ENCODE measurements at places on chromosomes 7 and 10. TPM values are rescaled to one million over a fixed set of nuclear protein-coding genes. Genes with fewer than 3 reads are reported as not detected.

- no peak for DNase-seq
Observed at GRCh38 chr10:96260014-96260413, 11.4 kb downstream of the BLNK start.

DNA sequence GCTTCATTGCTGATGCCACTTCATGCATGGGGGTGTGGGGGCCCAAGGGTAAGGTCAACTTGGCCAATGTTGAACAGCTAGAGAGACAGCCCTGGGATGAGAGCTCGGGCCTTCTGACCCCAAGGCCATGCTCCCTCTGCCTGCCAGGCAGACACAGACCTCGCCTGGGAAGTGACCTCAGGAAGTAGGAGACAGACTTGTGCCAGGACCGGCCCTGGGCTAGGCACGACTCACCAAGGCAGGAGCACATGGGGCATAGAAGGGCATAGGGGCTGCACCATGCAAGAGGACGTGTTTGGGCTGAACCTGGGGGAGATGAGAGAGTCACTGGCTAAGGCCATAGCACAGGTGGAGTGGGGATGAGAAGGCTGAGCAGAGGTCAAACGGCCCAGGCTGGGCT, 27.1 kb downstream of the ZCCHC24 start:
- DNase-seq: no peak

Gene GRID2IP
- 0.33 TPM for total RNA-seq

DNA sequence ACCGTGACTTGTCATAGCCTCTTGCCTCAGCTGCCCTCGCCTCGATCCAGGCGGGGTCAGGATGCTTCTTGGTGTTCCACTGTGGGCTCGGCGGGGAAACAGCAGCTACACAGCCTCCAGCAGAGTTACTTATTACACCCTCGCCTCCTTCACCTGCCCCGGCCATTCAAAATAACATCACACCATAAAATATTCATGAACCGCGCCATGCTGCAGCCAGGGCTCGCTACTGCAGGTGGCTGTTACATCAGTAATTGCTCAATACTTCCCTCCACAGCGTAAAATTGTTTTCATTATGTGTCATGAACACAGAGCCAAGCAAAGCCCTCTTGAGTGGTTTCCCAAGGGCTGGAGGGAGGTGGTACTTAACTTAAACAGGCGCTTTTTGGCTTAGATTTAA, 241.5 kb upstream of the SP8 start:
- no peak for DNase-seq

DNA sequence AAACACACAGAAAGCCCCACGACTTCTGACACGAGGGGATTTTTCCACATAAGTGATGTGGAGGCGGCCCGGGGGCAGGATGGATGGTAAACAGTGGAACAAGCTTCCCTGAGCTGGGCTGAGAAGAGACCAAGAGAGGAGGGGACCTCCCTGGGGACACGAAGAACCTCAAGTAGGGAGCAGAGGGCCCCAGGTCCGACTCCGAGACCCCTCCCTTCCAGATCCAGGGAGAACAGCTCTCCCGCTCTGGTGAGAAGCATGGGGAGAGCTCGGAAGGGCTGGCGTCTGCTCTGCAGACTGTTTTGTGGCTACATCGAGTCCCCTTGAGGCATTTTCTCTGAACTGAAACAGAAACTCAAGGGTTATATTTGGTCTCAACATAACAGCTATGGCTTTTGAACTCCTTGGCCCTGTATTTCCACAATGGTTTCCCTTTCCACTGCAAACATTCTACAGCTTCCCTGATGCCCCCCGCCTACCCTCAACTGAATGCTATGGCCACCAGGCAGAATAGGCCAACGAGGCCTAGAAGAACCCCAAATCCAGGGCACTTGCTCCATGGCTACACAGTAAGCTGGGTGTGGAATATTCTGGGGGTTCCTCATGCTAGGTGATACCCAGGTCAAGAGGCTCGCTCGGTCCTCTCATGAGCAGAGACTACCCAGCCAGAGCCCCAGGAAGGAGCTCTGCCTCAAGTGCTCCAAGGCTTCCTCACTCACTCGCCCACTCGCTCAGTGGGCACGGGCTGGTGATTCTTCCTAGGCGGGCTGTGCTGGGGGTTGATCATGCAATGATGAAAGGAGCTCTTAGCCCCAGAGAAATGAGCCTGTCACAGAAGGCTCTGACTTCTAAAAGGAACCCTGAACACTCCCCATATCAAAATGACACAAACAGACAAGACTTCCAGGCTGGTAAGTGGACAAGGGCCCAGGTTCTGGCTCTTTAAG, 47.5 kb downstream of the FAM53B start:
- DNase-seq: no peak

Gene CRYGN
- not detected for total RNA-seq

Gene IL6
- total RNA-seq: not detected

Gene FFAR4
- total RNA-seq: not detected

- DNase-seq: no peak
Observed at GRCh38 chr7:149616898-149617297, 119.3 kb upstream of the ZNF746 start.

GRCh38 chr10:10542477-10542876, 475.2 kb upstream of the CELF2 start:
- no peak for DNase-seq

DNA sequence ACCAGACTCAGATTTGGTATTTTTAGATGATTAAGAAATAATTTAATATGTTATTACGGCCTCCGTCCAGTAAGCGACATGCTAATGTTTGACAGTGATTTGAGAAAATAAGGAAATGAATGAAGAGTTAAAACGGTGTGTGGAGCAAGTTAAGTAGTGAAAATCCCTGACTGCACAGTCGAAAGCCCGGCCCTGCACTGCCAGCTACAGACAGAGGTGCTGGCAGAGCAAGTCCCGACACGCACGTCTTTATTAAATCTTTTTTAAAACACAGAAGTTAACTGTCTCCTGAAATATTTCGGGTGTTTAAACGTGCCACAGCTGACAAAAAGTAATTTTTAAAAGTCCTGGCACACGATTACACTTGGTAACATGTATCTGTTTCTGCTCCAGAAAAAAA, 293.4 kb upstream of the RNF32 start:
- no peak for DNase-seq

Gene STEAP4
- not detected for total RNA-seq

DNA sequence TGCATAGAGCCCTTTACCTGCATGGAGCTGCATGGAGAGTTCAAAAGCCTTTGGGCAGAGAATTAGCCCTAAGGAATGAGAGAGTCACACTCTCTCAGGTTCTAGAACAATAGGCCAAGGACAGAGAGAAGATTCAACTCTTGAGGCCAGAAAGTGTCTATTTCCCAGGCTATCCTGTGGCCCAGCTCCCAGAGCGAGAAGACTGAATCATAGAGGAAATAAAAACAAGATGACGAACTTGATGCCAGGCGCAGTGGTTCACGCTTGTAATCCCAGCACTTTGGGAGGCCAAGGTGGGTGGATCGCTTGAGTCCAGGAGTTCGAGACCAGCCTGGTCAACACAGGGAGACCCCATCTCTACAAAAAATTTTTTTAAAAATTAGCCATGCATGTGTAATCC, 18.3 kb upstream of the PODXL start:
- no peak for DNase-seq

Gene ABCC2
- total RNA-seq: 2.8 TPM

- DNase-seq: no peak
Observed at GRCh38 chr7:55963584-55964168, 709 bp upstream of the NIPSNAP2 start.

- no peak for DNase-seq
Observed at GRCh38 chr10:43878386-43878785, 229.7 kb upstream of the ZNF32 start.

GRCh38 chr10:78744491-78745090, 324.2 kb upstream of the ZMIZ1 start:
- no peak for DNase-seq

DNA sequence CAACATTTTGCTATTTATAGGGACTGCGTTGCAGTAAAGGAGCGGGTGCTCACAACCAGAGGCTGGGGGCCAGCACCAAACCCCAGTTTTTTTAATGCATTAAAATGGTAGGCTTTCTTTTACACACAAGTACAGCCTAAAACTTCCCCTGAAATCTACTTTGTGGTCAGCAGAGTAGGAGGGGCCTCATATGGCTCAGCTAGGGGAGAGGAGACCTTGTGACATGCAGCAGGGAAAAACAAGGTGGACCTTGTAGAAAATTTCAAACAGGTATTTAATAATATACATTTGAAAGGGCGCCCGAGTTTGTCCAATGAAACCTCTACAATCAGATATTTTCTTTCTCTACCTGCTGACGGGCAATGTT, 1.4 kb downstream of the CCDC136 start:
- DNase-seq: no peak

DNA sequence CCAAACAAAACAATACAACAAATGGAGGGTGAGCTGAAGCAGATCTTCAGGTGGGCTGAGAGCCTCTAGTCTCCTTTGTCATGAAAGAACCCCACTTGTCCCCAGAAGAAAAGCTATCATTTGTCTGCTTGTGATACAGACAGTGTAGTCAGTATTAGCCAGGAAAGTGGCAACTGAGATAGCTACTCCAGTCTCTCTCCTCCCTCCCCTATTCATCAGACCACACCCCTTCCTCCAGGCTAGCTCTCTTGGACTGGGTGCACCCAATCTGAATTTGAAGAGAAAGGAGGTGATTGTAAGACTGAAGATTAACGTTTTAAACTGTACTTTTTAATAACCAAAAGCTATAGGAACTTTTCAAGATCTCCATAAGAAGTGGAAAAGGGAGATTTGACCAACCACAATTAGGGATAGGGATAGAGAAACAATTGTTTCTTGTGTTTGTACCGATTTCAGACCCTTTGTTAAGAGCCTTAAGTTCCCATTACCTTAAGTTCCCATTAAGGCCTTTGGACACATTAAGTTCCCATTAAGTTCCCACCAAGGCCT, 14.1 kb downstream of the BMPR1A start:
- no peak for DNase-seq

- DNase-seq: no peak
Observed at GRCh38 chr7:55171157-55171556, 152.3 kb downstream of the EGFR start.

Gene PAX4
- not detected for total RNA-seq

GRCh38 chr10:30219971-30220751, 128.9 kb downstream of the MTPAP start:
- no peak for DNase-seq

Gene CHST12
- 11.7 TPM for total RNA-seq

- DNase-seq: no peak
Observed at GRCh38 chr7:68425377-68425776, 1172.9 kb upstream of the AUTS2 start.

Gene ADRB1
- 1.4 TPM for total RNA-seq

DNA sequence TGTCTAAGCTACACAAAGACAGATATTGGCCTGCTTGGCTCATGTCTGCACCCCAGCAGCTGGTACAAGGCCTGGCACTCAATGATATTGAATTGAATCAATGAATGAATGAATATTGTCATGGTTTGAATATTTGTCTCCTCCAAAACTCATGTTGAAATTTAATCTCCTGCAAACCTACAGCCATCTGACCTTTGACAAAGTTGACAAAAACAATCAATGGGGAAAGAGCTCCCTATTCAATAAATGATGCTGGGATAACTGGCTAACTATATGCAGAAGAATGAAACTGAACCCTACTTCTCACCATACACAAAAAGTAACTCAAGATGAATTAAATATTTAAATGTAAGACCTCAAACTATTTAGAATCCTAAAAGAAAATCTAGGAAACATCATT, 144.7 kb downstream of the CYP26A1 start:
- DNase-seq: no peak

- DNase-seq: no peak
Observed at GRCh38 chr7:74236284-74236683, 17.9 kb downstream of the RFC2 start.

GRCh38 chr7:148234715-148235114, 355.9 kb upstream of the C7orf33 start:
- no peak for DNase-seq

DNA sequence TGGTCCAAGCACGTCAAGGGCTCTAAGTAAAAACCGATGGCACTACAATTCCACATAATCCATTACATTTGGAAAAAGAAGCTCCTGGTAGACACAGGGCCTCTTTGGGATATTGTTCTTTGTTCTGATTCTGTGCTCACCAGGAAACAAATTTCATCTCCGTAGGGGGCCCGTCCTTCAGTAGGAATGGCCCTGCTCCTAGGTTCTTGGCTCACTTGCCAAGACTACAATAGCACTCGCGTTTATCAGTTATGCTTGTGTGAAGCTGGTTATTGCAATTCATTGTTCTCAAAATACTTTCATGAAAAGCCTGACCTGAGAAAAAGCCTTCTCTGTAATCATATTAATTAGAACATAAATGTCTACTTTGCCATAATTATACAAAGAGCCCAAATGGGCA, 10.3 kb upstream of the ZC3HAV1L start:
- DNase-seq: no peak

Gene SFR1
- 6.2 TPM for total RNA-seq

Gene IFIT2
- 18.4 TPM for total RNA-seq

DNA sequence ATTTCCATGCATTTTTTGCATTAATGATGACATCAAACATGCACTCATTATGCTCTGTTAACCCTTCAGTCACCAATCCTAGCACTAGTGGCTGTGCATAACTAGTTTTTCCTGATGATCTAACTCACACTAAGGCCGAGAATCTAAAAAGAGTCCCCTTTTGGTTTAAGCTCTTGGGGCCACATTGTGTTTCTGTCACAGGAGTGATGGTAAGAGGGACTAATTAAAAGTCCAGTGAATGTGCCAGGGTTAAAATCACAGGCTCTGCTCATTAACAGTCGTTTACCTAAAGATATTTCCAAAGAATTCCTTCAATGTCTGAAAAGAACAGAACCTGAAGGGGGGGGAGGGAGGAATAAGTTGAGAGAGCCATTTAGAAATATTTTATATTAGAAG, 359.0 kb upstream of the ANKRD30A start:
- DNase-seq: no peak

DNA sequence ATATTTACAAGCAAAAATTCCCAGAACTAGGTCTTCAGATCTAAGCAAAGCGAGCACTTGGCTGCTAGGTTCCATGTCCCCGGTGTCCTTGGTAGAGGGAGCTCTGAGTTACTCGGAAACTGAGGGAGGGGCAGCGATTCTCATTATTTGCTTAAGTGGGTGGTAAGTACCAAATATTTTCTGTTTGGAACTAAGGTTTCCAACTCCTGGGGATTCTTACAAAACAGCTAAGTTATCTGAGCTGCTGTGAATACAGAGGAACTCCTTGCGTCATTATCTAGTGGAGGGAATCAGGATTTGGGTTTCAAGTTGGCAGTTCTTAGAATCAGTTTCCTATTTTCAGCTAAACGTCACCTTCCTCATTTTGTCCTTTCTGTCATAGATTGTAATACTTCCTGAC, 76.8 kb upstream of the IKZF1 start:
- DNase-seq: no peak

DNA sequence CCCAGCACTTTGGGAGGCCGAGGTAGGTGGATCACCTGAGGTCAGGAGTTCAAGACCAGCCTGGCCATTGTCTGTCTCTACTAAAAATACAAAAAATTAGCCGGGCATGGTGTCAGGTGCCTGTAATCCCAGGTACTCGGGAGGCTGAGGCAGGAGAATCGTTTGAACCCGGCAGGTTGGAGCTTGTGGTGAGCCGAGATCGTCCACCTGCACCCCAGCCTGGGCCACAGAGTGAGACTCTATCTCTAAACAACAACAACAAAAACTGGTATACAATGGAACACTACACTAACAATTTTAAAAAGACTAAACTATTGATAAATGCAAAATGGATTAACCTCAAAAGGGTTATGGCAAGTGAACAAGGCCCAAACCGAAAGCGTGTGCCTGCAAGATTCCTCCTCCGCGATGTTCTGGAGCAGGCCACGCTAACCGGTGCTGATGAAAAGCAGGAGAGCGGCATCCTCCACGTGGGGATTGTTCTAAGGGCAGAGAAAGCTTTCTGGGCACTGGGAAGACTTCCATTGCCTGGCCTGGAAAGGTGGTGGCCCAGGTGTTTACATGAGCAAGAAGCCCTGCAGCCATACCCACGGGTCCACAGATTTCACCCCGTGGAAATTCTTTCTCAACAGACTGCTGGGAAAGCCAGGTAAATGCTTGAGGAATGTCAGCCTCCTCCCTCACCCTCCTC, 53.8 kb downstream of the PDGFA start:
- DNase-seq: no peak
